ENCODE measurements at places on chromosomes 6 and 20.

DNA sequence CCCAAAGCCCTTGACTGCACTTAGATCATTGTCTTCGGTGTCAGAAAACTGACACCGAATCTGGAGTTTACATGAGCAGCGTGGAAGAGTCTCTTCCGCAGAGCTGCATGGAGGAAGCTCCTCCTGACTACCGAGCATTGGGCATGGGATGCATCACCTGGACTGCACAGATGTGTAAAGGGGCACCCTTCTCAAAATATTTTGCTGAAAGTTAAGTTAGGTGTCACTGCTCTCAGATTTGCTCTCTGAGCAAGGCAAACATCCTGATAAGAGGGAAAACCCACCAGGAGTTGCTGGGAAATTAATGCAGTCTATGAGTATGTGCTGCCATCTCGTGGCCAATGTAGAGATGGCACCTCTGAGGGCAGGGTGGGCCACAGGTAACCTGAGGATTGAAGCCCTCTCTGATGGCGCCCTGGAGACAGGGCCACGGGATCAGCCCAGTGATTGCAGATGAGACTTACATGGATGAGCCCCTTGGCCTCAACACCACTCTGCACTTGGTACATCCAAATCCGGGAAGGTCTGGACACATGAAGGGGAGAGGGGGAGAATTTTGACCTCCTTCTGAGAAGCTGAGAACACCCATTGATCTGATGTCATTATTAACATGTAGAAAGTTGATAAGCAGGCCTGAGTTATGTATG, 129.9 kb downstream of the LPA start:
- DNase-seq: peak; percentile 50

DNA sequence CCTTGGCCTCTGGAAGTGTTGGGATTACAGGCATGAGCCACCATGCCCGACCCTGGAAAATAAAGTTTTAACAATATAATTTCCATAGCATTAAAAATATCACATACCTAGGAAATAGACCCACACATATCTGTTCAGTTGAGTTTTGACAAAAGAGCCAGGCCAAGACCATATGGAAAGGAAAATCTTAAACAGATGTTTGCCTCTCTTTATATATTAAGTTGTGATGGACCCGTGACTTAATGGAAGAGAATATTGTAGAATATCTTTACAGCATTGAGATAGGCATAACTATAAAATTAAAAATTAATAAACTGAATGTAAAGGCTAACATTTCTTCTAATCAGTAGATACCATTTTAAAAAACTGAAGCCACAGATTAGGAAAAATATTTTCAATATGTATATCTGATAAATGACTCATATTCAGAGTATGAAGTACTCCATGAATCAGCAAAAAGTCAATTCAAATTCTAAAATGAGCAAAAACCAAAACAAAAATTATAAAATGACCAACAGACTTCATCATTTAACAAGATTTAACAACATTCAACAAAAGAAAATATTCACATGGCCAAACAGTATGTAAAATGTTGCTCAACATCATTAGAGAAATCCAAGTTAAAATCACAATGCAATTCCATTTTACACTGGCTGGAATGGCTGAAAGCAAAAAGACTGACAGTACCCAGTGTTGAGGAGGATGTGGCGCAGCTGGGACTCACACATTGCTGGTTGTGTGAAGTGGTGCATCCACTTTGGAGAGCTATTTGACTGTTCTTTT, 43.3 kb downstream of the GTF2H5 start:
- no peak for DNase-seq

DNA sequence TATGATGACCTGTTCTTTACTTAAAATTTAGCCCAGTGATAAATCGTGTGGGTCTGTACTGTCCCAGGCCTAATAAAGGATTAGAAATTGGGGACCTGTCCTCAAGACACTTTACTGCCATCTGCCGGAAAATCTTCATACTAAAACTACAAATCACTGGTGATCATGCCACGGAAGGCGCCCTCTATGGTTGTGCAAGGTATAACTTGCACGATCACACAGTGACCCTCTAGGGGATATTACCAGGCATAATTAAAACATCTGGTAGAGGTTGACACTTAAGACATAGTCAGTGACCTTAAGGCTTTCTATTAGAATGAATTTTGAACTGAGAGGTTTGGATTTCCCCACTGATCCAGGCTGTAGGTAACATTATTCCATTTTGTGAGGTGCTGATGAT, 172.6 kb downstream of the BMP2 start:
- DNase-seq: no peak

- peak; percentile 88 for DNase-seq
These were observed 144.7 kb upstream of the ZNF217 start for GRCh38 chr20:53738039-53738944.

DNA sequence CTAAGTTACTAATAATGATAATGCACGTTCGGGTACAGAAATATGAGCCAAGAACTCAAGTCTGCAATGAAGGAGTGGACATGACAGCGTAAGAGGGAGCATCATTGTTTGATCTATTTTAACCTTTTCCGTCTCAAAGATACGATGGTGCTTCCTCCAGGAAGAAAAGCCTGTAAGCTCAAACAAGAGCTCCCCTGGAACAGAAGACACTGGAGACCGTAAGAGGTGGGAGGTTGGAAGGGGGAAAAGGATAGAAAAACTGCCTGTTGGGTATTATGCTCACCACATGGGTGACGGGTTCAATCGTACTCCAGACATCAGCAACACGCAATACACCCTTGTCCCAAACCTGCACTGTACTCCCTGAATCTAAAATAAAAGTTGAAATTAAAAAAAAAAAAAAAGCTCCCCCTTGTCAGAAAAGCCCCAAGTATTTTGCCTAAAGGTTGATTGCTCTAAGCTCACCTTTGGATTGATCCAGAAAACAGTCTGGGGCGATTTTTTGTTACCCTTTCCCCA, 180.5 kb downstream of the TRIM27 start:
- DNase-seq: no peak

- DNase-seq: no peak
These were observed 122.6 kb upstream of the PLCB4 start for GRCh38 chr20:8946036-8946940.

GRCh38 chr6:89392823-89393222, 19.2 kb downstream of the RRAGD start:
- no peak for DNase-seq

DNA sequence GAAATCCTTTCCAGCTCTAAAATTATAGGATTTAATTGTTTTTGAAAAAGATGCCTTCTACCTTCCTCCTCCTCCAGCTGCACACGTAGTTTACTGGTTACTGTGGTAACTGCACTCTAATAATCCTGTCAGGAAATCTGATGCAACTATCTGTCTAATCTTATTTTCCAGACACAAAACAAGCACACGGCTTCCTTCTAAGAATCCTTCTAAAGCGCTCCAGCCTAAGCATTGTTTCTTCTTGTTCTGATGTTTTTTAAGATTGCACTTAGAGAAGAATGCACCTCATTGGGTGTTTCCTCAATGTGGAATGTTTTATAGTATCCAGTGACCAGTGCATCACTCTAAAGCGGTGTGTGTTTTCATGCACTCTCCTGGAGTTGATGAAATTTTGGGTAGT, 63.6 kb downstream of the CARMIL1 start:
- no peak for DNase-seq

DNA sequence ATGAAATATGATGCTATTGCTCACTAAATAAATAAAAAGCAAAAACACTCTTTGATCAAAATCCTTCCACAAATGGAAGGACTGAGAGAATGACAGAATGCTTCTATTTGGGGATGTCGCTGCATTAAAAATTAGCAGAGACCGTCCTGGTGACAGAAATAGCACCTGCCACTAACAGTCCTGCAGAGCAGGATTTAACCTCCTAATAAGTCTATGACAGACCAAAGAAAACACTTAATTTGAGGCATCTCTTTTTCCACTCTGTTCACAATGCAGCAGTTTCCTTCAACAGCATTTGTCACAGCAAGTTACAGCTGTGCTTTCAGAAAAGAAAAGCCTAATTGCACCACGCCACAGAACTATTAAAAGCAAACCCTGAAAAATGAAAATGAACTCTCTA, 140.6 kb upstream of the BEND6 start:
- peak; percentile 59 for DNase-seq

DNA sequence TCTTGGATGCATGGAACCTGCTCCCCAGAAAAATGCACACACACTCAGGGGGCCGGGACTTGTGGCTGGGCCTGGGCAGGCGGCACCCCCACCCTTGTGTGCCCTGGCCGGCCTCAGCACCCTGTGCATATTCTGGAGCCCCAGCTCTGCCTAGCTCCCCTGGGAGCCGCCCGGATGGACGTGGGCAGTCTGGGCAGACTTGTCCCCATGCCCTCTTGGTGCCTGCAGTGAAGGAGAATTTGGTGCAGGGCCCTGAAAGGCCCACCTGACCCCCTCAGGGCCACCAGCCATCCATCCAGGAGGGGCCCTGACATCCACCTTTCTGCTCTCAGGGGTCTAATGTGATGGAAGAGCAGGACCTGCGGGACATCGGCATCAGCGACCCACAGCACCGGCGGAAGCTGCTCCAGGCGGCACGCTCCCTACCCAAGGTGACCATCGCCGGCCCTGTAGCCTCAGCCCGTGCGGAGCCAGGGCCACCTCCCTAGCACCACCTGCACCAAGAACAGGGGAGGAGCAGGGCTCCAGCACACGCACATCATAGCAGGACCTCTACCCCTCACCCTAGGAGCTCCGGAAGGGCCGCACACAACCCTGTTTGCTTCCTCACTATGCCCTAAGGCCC, 62.8 kb downstream of the TCP11 start:
- no peak for DNase-seq

DNA sequence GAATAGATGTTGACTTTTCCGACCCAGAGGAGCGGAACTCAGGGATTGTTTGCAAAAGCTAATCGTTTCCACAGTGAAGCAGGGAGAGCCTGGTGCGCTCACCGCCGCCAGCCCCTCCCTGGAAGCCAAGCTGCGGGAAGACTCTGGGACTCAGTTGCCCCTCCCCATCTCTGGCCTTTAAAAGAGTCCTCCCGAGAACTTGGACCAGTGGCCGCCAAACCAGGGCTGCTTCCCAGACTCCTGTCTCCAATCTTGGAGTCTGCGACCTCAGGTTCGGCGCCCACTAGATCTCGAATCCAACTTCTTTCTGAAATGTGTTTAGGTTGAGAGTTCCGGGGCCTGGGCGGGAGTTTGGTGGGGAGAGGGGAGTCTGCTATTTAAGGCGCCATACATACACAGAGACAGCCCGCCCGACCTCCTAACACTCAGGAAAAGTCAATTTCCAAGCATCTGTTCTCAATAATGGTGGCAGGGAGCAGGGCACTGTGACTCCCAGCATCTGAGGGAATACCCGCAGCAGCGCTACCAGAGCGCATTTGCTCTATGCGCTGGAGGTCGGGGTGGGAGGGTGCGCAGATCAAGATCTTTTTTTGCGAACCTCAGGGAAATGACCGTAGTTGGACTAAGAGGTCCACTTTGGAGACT, 800 bp upstream of the GRIK2 start:
- DNase-seq: peak; percentile 38

GRCh38 chr6:45423111-45423823, 45.5 kb upstream of the SUPT3H start:
- no peak for DNase-seq

GRCh38 chr20:18361678-18362077, 73.4 kb downstream of the ZNF133 start:
- no peak for DNase-seq

DNA sequence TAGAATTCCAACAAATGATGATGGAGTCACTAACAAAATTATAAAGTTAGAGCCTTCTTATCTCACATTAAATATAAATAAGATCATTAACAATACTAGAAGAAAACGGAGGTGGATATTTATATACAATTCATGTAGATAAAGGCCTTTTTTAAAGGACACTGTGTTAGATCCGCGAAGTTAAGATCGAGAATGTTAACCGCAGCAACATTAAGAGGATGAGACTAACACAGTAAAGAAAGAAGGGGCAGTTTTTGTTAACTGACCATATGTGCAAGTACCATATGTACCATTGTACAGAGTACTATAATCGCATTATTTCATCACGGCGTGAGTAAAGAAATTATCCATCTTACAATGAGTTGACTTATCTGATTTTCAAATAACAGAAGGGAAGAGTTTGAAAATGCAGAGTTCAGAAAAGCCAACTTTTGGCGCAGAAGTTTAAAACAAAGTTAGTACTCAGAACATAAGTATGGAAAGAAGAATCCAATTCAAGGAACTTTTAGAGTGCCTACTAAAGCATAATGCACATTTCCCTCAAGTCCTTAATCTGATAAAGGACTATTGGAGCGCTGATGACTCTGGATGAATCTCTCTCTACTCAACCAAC, 1.4 kb downstream of the FBXL4 start:
- DNase-seq: no peak

GRCh38 chr6:10362300-10362699, 52.6 kb downstream of the TFAP2A start:
- DNase-seq: no peak

- DNase-seq: no peak
These were observed 49.5 kb upstream of the SLC32A1 start for GRCh38 chr20:38674765-38675133.

- DNase-seq: no peak
These were observed 450.3 kb upstream of the BTBD3 start for GRCh38 chr20:11467436-11467835.

- no peak for DNase-seq
These were observed 269.6 kb downstream of the GRIK2 start for GRCh38 chr6:101663100-101663499.

DNA sequence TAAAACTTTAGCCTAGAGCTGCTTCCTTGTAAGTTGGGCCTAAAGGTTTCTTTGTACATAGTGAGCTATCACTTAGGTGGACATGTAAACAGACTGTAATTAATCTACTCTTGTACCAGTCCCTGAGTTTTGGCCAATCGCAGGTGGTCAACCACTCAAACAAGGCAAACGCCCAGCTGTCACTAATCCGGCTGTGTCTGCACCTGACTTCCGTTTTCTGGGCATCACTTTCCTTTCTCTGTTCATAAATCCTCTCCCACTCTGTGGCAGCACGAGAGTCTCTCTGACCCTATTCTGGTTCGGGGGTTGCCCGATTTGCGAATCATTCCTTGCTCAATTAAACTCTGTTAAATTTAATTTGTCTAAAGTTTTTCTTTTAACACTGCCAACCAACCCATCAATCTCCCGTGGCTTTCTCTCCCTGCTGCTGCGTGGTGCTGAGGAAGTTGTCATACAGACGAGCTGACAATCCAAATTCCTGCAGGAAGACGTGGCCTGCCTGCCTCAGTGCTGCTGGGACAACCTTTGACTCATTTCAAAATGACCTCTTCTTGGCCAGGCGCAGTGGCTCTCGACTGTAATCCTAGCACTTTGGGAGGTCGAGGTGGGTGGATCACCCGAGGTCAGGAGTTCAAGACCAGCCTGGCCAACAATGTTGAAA, 206.3 kb downstream of the QKI start:
- DNase-seq: no peak

GRCh38 chr20:54040531-54040930, 29.9 kb downstream of the BCAS1 start:
- DNase-seq: no peak

DNA sequence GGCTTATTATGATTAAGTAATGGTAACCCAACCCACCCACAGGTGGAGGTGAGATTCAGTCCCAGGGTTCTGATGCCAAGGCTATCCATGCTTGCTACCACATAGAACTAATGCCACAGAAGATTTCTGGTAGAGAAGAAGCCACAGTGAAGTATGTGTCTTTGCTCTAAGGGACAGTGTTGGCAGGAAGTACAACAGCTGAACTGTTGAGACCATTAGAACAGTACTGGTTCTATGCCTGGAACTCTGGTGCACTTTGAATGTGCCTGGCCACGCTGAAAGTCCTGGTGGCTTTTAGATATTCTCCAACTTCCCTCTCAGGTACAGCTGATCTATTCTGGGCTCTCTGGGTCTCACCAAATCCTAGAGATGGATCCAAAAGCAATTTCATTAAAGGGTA, 7.8 kb downstream of the STX7 start:
- DNase-seq: no peak

- no peak for DNase-seq
These were observed 14.9 kb upstream of the DDO start for GRCh38 chr6:110430236-110430635.

GRCh38 chr20:61328911-61329558, 77.0 kb downstream of the CDH4 start:
- no peak for DNase-seq

Measured in cerebellar cortex (tissue), 1 donor.